Stimulated activated CD4-positive, alpha-beta T cell treated with anti-CD3 and anti-CD28 coated beads, TNF-alpha, amount 100 ng/mL, for 4 hours (primary cell): ENCODE measurements at places on chromosomes 13 and 19.
A peak's percentile ranks its signal among the peaks of the same experiment; 100 is the strongest.

GRCh38 chr19:2171349-2172145 lies 7.8 kb downstream of the DOT1L start:
- peak; percentile 72 for DNase-seq

DNA sequence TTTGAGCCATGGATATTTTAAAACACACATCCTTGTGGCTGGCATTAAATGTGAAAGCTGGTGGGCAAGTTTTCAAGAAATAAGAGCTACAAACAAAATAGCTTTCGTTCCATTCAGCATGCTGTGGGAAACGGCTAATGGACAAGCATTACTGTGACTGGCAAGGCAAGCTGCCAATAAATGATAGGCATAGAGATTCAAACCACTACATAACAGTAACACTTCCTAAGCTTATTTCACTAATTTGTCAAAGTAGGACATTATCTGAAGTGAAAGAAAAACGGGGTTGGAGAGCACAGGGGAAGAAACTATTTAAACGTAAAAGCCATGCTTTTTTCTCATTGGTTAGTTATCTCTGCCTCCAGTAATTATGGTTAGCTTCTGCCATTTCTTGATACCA lies 26.0 kb downstream of the OBI1 start:
- no peak for DNase-seq

DNA sequence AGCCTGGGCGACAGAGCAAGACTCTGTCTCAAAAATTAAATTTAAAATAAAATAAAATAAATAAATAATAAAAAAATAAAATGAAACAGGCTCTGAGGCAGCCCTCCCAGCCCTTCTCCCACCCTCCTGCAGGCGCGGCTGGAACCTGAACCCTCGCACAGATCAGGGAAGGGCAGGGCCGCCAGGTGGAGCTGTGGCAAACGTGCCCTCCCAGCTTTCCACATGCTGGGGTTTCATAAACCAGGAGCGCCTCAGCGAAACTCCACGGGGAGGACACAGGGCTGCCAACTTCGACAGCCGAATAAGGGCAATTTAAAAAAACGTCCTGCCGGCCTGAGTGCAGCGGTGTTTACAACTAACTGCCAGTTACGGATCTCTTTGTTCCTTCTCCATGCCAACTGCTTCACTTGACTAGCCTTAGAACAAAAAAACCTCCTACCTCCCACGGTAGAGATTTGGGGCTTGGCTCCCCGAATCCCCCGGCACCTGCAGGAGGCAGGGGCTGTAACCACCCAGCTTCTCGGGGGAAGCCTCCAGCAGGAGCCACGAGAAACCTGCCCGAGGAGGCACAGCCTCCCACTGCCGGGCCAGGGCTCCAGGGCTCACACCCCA lies 15.9 kb downstream of the ZNF787 start:
- no peak for DNase-seq

DNA sequence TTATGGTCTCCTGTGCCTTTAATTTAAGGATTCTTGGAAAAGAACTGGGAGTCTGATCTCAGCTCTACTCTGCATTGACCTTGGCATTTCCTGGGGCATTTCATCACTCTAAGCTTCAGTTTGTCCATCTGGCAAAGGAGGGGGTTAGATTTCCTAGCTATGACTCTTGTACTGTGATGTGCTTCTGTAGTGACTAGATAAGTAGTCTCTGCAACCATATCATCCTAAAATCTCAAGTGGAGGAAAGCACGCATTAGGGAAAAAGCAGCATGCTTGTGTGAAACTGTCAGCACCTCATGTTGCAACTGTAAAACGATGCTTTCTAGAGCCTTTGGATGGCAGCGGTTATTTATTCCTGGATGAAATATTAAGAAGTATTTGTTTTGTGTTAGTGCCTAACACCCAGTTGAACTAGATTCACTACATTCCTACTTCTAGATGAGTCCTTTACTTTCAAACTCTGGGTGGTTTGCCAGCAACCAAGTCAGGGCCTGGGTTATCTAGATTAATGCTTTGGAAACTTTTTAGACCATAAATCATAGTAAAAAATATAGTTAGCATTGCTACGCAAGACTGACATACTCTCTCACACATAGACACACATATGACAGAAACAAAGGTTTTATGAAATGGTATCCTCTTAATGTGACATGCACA lies 6.8 kb downstream of the WDFY2 start:
- DNase-seq = no peak

DNA sequence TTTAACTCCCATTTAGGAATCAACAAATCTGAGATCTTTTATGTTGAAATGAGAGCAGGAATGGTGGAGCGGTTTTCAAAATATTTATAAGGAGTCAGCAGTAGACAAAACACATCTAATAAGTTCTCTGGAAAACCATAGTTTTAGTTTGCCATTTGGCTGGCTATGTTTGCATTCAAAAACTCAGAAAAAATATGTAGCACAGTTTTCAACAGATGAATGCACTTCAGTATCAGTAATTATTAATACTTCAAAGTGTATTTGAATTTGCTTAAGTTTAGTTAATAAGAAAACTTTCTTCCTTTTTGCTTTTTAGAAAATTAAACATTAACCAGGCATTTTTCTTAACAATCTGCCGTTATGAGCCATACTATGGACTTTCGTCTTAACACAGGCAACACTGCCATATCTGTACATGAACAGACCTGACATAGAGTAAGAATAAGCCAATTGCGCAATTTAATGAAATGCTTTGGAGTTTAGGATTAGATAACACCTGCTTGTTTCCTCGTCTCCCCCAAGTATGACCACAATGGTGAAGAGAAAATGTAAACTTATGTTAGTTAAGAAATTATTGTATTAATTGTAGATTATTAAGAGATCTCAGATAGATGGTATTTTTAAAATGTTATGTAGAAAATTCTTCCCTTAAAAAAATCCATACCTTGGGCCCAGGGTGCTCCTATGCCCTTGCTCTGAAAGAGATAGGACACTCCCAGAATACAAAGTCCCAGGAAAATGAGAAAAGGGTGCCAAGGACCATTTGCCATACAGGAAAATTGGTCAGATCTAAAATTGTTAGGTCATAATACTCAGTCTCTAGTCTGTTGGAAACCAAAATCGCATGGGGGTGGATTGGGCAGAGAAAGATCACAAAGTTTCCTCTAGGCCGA lies 552.3 kb upstream of the ARGLU1 start:
- no peak for DNase-seq

- DNase-seq = no peak
Measured at GRCh38 chr13:110294622-110295021, 12.3 kb downstream of the COL4A1 start.

DNA sequence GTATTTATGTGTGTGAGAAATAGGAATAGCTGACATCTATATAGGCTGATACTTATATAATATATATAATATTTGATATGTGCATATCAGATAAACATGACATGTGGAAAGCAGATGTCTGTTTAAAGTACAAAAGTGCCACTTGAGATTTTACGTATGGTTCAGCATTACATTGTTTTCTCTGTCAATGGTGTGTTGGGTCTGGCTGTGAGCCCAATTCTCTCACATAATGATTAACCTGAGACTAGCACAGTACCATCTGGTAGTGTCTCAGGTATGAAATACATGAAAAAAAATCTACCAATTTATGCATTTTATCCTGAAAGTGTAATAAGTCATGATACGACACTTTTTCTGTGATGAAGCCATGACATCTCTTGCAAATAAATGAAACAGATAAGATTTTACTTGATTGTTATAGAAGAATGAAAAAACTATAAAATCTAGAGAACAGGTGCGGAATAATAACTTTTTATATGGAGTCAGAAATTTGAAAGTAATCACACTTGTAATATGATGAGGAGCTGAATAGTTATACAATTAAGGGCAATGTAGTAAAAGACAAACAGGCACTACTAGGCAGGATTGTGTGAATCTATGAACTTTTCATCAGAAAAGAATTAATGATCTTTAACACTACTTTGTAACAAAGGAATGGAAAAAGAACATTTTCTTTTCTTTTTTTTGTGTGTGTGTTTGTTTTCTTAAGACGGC lies 1405.0 kb downstream of the OLFM4 start:
- DNase-seq = no peak

DNA sequence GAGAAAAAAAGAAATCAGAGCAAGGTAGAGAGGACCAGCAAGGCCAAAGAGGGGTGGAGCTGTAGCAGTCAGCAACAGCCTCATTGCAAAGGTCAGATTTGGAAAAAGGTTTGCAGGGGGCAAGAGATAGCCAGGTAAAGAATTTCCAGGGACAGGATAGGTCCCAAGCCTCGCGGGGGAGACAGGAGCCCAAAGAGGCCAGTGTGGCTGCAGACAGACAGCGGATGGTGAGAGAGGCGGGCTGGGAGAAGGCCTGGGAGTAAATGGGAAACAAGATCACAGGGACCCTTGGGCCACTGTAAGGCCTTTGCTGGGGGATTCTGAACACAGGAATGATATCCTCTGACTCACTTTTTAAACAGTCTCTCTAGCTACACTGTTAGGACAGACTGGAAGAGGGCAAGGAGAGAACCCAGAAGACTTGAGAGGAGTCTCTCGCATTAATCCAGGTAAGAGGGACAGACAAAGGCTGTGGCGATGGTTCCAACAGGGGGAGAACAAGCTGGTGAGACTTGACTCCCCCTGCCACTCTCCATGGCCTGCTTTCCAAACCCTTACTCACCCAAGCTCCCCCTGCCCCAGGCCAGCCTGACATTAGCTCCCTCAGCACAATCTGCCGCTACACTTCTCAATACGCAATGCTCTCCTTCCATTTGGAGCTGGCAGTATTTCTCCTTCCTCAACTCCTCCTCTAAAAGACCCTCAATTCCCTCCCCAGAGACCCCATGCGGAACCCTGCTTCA lies 31.8 kb downstream of the DOCK9 start:
- DNase-seq = no peak
